Non-pigmented ciliary epithelial cell (primary cell): ENCODE measurements at places on chromosomes 3 and 15.

DNA sequence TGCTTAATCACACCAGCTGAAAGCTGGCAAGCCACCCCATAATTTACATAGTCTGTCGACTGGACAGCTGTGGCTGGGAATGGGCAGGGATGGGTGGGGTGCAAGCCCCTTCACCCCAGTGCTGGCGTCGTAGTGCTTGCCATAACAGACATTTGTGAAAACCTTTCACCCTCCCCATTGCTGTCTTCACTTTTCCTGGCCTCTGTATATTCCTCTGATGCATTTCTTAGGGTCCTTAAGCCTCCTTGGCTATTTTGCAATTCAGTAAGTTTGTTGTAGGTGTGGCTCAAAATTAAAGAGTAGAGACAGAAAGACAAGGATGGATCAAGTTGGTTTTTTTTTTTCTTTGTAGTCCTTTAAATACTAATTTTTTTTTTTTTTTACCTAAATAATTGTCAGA is 383.3 kb upstream of the MCTP2 start:
- no peak for DNase-seq

- DNase-seq: peak; percentile 64
Observed at GRCh38 chr3:48130321-48130904, 57.8 kb downstream of the CDC25A start.

GRCh38 chr15:77519540-77519939 is 98.9 kb downstream of the HMG20A start:
- DNase-seq: no peak

DNA sequence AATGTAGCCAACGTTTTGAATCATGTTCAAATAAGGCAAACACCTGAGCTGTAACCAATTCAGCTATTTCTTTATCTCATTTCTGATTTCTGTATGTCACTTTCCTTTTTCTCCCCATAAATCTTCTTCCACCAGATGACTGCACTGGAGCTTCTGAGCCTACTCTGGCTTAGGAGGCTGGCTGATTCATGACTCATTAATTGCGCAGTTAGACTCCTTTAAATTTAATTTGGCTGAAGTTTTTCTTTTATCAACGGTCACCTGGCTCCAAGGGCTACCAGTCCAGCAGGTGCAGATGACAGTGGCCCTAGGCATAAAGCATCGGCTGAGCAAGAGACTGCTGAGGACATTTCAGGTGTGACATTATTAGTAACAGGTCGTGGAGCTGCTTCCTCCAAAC is 39.6 kb upstream of the ITGA11 start:
- DNase-seq: no peak

DNA sequence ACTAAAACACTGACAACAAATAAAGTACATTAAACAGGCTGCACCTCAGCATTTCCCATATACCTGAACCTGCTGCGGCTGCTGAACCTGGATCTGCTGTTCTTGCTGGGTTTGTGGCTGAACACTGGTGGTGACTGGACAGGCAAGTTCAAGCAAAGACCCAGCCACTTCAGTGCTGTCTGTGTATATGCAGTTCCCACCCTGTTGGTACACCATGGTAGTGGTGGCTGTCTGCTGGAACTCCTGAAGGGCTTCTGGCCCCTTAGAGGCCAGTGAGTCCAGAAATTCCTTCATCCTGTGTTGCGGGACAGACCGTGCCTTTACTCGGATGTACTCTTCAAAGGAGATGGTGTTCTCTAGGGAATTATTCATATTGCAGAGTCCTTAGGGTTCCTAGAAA is 17.2 kb downstream of the QRICH1 start:
- DNase-seq: no peak

DNA sequence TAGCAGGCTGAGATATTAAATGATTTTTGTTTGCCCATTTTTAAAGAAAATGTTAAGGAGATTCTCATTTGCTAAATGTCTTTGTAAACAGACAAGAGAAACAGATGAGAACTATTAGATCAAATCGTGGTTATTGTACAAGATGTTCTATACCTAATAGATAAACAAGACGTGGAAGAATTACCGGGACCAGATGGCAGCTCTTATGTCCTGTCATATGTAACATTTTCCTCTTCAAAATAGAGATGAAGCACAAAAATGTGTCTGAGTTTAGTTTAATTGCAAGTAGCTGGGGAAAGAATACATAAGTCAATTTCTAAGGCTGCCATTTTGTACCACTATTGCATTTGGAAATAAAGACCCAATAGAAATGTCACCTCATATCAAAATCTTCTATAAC is 553.7 kb downstream of the TUSC7 start:
- no peak for DNase-seq

DNA sequence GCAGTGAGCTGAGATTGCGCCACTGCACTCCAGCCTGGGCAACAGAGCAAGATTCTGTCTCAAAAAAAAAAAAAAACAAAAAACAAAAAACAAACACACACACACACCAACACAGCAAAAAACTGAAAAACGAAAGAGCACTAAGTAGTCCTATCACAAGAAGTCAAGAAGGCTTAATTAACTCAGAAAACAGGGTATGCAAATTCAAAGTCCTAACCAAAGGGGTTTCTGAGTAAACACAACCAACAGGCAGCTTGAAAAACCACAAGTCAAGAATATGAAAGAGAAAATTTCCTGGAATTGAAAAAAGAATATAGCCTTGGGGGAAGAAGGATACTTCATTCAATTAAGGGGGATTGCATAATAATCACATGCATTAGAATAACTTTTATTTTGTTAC is 37.7 kb upstream of the PARP14 start:
- no peak for DNase-seq

DNA sequence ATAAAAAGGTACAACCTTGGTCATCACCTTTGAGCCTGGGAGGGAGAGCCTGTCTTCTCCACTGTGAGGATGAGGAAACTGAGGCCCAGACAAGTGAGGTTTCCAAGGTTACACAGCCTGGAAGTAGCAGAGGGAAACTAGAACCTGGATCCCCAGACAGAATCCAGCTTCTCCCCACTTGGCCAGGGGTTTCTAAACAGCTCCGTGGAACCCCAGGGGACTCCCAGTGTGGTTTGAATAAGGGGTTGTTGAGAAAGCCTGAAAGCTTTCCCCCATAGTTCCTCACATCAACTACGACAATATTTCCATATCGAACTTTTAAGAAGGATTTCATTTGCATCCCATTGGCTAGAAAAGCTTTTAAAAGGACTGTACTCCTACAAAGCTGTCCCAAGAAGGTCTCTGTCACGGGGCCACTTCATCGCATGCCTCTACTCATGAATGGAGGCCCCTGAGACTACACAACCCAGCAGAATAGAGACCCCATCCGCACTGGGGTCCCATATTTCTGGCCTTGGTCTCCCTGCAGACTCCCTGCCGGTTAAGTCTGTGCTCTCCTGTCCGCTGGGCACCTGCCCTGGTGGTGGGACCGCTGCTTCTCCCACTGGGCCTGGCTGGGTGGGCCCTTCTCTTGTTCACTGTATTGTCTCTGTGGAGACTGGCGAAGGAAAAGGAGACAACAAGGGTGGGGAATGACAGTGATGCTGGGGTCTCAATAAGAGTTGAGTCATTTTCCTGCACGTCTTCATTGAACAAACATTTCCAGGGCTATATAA is 178.5 kb downstream of the SMAD6 start:
- DNase-seq: no peak

- no peak for DNase-seq
Observed at GRCh38 chr3:64398006-64398405, 172.7 kb upstream of the PRICKLE2 start.

- no peak for DNase-seq
Observed at GRCh38 chr15:82103468-82103867, 57.6 kb upstream of the MEX3B start.

DNA sequence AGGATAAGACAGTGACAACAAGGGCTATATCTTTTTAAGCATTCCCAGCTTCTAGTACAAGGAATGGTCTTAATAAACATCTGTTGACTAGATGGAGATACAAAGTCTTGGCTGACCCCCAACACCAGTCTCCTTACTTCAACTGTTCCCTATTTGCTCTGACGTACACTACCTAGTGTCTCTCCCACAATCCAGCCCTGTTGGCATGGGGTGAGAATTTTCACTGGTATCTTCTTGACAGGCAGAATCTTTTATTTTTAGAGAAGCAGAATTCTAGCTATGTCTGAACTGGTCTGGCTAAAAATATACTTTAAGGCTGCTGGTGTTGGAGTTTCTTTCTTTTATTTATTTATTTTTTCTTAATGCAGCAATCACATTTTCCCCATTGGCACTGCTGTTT is 82.0 kb downstream of the ETFA start:
- no peak for DNase-seq

DNA sequence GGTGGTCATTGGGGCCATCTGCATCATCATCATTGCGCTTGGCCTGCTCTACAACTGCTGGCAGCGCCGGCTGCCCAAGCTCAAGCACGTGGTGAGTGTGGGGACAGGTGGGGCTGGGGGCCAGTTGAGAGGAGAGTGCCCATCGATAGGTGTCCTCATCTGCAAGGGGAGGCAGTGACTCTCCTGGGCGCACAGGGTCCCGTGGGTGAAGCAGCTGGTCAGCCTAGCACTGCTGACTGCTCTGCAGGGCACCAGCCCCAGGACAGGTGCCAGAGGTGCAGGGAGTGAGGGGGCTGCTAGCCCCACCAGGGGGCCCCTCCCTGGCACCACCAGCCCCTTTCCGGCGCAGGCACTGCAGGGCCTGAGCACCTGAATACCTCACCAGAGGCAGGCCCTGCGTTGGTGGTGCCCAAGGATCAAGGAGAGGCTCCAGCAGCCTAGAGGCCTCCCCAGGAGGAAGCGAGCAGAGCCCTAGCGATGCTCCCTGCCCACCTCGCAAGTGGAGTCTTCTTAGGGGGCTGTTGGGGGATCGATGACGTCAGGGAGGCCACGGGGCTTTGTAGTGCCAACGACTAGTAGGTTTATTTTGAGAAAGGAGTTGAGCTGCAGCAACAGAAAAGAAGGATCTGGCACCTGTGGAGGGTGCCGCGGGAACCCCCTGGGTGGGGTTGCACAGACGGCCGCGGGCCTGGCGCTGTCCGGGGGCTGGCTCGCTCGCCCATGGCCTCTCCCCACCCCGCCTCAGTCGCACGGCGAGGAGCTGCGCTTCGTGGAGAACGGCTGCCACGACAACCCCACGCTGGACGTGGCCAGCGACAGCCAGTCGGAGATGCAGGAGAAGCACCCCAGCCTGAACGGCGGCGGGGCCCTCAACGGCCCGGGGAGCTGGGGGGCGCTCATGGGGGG is 976 bp upstream of the ABTB1 start:
- DNase-seq: no peak

DNA sequence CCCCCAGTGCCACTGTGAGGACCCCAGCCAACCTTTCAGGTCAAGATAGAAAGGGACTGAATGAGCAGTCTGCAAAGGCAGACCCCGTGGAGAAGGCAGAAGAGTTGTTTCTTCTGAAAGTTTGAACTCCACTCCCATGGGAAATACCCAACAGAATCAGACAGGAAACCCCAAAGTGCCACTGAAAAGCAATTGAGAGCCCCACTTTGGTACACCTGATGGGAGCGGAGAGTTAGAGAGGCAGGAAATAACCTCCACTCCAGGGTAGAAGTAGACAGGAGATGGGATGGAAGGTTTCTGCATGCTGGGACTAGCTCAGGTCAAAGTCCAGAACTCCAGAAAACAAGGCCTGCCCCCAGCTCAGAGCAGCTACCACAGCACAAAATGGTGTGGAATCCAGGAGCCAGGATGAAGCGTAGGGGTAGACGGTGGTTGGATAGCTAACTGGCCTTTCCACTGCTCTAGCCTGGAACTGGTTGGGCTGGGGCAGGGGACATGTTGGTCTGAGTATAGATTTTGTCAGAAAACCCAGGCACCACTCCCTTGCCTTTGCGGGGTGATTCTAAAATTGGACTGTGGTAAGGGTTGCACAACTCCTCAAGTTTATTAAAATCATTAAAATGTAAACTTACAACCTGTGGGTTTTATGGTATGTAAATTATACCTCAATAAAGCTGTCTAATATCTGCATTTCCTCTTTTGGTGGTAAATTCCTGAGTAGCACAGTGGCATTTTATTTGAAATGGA is 1.9 kb upstream of the RAB43 start:
- DNase-seq: no peak

GRCh38 chr3:54987719-54988118 is 59.9 kb upstream of the LRTM1 start:
- DNase-seq: no peak

GRCh38 chr15:45441686-45442085 is 63.3 kb upstream of the GATM start:
- DNase-seq: no peak

DNA sequence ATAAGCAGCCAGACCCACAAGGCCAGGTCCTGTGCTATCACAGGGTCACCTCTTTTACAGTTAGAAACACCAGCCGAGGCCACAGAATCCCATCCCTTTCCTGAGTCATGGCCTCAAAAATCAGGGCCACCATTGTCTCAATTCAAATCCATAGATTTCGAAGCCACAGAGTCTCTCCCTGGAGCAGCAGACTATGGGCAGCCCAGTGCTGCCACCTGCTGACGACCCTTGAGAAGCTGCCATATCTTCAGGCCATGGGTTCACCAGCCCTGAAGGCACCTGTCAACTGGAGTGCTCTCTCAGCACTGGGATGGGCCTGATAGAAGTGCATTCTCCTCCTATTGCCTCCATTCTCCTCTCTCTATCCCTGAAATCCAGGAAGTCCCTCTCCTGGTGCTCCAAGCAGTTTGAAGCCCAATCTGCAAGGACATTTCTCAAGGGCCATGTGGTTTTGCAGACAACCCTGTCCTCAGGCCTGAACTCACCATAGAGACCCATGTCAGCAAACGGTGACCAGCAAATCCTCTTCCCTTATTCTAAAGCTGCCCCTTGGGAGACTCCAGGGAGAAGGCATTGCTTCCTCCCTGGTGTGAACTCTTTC is 39.6 kb downstream of the TGM4 start:
- peak; percentile 31 for DNase-seq

- DNase-seq: no peak
Observed at GRCh38 chr3:179336345-179336929, 11.1 kb upstream of the MFN1 start.

- DNase-seq: no peak
Observed at GRCh38 chr15:95930659-95931375, 399.7 kb upstream of the NR2F2 start.

DNA sequence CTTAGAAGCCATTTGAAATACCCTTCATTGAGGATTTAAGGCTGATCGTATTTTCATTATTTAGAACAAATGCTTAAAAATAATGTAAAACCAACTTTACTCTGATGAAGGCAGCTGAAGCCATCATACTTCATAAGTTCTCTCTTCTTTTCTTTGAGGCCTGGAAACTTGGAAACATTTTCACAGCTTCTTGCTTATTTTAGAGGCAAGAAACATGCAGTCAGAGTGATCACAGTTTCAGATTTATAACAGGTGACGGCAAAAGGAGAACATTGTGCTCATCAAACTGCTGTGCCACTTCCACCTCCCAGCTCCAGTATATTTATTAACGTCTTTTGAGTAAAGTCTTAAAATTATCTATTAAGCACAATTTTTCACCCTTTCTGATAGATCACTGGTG is 376.1 kb downstream of the PTPRG start:
- DNase-seq: no peak

GRCh38 chr15:68423359-68424296 is 8.3 kb downstream of the ITGA11 start:
- DNase-seq: no peak

- peak; percentile 97 for DNase-seq
Observed at GRCh38 chr15:90165659-90166489, 35.3 kb upstream of the SEMA4B start.

- DNase-seq: no peak
Observed at GRCh38 chr15:78208341-78208844, 26.0 kb downstream of the ACSBG1 start.
